ENCODE measurements at places on chromosomes 2 and 18. TPM values are rescaled to one million over a fixed set of nuclear protein-coding genes. Genes with fewer than 3 reads are reported as not detected.

Gene TMEM200C
- total RNA-seq: not detected

- no peak for DNase-seq
Measured at GRCh38 chr2:213065583-213066442, 85.6 kb downstream of the IKZF2 start.

Gene SGO2
- 24.2 TPM for total RNA-seq

GRCh38 chr2:88857951-88858411 is 166.5 kb downstream of the RPIA start:
- peak; percentile 73 for DNase-seq

Gene IL1F10
- total RNA-seq: not detected

DNA sequence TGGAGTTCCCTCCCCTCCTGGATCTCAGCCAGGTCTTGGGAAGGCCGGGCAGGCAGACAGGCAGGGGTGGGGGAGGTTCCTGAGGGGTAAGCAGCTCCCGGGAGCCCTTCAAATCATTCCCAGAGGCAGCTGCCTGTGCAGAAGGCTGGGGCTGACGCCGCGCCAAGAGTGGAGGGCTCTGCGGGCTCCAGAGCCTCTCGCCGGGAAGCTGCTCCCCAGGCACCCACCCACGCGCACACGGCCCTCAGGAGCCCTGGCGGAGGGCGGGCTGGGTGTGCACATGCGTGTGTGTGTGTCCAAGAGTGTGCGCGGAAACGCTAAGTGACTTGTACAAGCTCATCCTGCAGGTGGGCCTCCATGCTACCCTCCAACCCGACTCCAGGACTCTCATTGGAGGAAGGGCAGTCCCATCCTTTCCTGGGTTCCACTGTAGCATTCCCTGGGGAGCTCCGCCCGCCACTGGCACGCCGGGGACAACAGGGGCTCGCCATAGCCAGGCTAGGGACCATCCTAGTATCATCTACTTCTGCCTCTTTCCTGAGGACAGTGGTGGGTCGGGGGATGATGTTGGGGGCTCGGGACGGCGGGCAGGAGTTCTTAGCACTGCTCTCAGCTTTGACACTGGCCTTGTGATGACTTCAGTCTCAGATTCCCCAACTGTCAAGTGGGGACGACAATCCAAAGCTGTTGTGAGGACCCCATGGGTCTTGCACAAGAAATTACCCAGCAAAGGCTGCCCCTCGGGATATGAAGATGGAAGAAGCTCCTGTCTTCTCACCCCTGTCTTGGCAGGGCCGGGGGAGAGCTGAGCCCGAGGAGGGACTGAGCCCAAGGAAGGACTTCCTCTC is 50.3 kb downstream of the INHBB start:
- DNase-seq: no peak

DNA sequence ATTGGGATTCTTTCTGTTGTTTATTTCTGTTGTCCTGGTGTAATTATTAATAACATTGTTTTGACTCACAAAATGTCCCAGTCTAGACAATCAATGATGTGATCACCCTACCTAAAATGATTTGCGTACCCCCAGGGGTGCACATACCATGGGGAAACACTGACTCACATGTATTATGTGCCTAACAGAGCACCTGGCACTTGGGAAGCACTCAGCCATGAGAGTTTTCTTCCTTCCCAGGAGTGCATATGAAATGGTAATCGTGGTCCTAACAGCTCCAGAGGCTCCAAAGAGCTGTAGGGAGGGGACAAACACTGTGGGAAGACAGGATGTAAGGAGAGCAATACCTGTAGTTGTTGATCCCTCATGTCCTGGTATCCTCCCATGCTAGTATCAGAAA is 187.8 kb upstream of the ERBB4 start:
- DNase-seq: no peak

Data from A172 (cell line).